ENCODE measurements at places on chromosomes 12 and 14. TPM values are rescaled to one million over a fixed set of nuclear protein-coding genes. Genes with fewer than 3 reads are reported as not detected.

LEMD3 gene
- total RNA-seq = 69.4 TPM

C3AR1 gene
- total RNA-seq = 7.0 TPM

SLC2A3 gene
- total RNA-seq = 76.9 TPM

RPS6KL1 gene
- total RNA-seq = 2.4 TPM

DNA sequence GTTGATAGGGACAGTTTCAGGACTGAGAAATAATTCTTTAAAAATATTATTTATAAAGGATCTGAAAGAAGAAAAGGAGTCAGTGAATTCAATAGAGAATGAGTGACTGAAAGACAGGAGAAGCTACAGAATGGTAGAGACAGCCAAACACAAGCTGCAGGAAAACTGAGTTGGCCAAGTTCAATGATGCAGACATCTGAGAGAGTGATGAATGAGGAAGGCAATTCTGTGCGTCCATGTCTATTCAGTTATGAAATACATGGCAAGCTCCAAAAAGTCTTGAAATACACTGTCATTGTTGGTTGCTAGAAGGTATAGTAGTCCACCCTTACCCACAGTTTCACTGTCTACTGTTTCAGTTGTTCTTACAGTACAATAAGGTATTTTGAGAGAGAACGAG lies 6.8 kb downstream of the LRRC74A start:
- no peak for DNase-seq

GRCh38 chr14:101681795-101682194 lies 79.7 kb upstream of the PPP2R5C start:
- DNase-seq = no peak

GRCh38 chr12:128205758-128206157 lies 61.2 kb upstream of the TMEM132C start:
- no peak for DNase-seq

DNA sequence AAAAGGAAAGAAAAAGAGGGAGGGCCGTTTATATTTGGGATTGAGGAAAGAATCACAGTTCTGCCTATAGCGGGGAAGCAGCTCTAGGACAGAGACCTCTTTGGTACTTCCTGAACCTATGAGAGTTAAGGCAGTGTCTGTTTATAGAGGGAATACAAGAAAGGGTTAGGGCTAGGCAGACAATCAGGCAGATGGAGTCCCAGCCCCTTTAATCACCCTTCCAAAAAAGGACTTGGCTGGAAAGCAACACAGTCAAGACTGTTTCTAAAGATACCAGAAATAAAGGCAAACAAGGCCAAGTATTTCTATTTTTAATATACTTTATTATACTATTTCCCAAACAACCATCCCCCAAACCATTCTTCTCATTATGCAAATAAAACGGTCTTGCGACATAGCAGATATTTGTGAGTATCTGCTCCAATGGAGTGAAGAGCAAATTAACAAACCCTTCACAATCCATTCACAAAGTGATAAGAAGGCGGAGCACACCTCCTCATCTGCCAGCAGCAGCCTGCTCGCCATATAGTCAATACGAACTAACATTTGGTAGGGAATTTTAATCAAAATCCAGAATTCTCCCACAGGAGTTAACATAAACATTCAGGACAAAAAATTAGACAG lies 697 bp upstream of the GRIP1 start:
- no peak for DNase-seq

DNA sequence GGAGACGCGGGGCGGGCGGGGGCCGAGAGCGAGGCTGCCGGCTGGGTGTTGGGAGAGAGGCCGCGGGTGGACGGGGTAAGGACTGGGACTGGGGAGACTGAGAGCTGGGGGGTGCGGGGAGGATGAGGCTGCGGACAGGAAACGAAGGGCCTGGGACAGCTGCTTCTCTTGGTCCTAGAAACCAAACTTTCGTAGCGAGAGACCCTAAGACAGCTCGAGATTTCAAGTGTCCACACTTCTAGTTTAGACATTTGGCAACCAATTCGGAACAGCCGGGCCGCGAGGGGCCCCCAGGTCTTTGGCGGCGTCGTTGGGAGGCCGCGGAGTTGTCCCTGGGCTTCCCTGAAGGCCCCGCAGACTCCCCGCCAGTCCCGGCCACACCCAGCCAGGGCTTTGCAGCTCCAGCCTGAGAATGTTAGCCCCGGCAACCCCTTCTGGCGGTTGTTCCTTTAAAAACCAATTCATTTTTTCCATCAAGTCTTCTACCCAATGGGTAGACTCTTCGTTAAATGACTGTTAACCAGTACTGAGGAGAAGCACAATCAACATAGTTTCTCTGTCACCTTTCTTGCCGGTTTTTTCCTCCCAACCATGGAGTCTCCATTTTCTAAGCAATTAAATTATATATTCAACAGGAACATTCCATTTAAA lies 11.5 kb downstream of the NKX2-1 start:
- DNase-seq = no peak

DNA sequence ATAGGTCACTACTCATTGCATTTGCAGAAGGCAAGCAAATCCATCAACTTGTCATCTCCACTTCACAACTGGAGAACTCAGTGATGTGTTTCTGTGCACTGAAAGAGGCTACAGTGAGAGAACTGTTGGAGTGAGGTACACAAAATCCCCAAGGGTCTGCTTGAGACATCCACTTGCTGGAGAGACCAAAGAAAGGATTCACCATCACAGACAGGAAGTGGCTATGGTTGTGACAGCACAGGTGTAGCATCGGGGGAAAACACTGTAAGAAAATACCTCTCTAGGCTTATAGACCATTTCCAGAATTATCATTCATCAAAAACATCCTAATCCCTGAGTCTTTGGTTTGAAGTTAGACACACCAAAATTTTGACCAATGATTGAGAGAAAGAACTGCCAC lies 201.3 kb upstream of the OR4E1 start:
- DNase-seq = no peak

GRCh38 chr12:21987755-21988154 lies 46.5 kb upstream of the ABCC9 start:
- DNase-seq = no peak

DNA sequence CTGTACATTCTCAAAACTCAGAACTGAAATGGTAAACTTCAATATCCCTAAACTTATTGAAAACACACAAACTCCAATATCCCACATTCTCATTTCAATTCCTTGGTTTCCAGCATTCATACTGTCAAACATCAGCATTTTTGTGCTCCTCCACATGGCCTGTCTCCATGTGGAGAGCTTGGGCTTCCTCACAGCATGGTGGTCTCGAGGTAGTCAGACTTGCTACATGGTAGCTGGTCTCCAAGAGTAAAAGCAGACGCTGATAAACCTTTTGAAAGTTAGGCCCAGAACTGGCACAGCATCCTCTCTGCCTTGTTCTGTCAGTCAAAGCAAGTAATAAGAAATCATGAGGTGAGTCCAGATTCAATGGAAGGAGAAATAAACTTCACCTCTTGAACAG lies 70.5 kb downstream of the VCPKMT start:
- DNase-seq = no peak
